ENCODE measurements at places on chromosomes 1 and 21. TPM values are rescaled to one million over a fixed set of nuclear protein-coding genes. Genes with fewer than 3 reads are reported as not detected.

GRCh38 chr1:17355898-17356297, 16.1 kb upstream of the PADI6 start:
- no peak overlapping the region for H3K27ac ChIP-seq
- DNase-seq, result no peak
- H3K4me1 ChIP-seq, result no peaks in the 10 kb centered on the region
- H3K27me3 ChIP-seq, result no peaks in the 10 kb centered on the region

DNA sequence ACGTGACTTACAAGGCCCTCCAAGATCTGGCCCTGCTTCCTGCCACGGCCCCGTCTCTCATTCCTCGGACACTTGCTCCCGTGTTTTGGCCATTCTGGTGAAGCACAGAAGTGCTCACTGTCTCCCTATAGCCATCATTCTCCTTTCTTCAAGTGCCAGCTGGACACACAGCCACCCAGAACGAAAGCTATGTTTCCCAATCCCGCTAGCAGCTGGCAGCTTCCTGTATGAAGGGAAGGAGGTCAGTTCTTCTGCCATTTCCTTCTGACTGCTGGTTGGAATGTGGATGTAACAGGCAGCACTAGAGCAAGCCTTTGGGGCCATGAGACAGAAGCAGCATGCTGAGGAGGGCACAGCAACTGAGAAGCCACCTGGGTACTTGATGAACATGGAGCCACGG, 82.8 kb downstream of the TGFBR3 start:
- H3K27ac ChIP-seq, result no peak overlapping the region
- H3K36me3 ChIP-seq, result no peaks in the 10 kb centered on the region
- no peak overlapping the region for H3K4me3 ChIP-seq
- peaks cover 19% of the 10 kb centered on the region for H3K4me1 ChIP-seq

Gene KCNA3
- polyA plus RNA-seq, result not detected

DNA sequence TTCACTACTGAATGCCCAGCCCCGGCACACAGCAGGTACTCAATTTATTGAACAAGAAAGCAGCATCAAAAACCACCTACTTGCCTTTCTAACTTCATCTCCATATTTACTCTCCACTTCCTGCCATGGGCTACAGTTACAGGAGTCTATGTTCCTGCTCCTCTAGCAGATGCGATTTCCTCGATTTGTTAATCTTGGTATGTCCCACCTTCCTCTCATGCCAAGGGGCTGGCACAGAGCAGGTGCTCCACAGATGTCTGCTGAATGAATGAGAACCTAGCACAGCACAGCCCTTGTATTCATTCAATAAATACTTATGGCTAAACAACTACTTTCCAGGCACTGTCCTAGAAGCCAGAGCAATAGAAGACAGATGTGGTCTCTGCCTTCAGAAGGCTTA, 12.2 kb downstream of the PAFAH2 start:
- no peaks in the 10 kb centered on the region for H3K36me3 ChIP-seq
- H3K27me3 ChIP-seq, result no peaks in the 10 kb centered on the region
- DNase-seq, result no peak
- H3K4me1 ChIP-seq, result no peaks in the 10 kb centered on the region
- H3K27ac ChIP-seq, result no peak overlapping the region

Gene SAMD11
- polyA plus RNA-seq, result 17.1 TPM

DNA sequence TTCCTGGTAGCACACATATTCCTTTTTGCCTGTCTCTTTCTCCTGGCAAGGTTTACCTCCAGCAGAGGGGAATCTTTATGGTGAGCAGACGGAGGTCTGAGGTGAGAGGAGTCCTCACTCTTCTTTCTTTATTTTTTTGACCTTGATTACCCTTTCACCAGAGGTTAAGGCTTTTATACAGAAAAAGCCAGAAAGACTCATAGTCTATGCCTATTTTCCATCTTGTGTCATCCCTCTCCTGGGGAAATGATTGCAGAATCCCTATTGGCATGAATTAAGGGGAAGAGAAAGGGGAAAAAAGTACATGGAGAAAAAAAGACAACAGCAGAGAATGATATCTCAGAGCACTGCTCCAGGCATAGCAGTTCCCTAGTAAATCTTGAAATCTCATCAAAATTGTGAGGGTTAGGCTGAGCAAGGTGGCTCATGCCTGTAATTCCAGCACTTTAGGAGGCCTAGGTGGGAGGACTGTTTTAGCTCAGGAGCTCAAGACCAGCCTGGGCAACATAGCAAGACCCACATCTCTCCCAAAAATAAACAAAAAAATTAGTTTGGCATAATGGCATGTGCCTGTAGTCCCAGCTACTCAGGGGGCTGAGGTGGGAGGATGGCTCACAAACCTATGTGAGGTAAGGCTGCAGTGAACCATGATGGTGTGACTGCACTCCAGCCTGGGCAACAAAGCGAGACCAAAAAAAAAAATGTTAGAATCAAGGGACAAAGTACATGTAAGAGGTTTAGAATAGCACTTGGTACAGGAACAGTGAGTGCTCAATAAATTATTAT, 1.2 kb upstream of the XPR1 start:
- no peaks in the 10 kb centered on the region for H3K27me3 ChIP-seq
- no peak for DNase-seq
- H3K27ac ChIP-seq, result no peak overlapping the region
- H3K36me3 ChIP-seq, result no peaks in the 10 kb centered on the region
- peaks cover 14% of the 10 kb centered on the region for H3K4me1 ChIP-seq
- no peak overlapping the region for H3K4me3 ChIP-seq

DNA sequence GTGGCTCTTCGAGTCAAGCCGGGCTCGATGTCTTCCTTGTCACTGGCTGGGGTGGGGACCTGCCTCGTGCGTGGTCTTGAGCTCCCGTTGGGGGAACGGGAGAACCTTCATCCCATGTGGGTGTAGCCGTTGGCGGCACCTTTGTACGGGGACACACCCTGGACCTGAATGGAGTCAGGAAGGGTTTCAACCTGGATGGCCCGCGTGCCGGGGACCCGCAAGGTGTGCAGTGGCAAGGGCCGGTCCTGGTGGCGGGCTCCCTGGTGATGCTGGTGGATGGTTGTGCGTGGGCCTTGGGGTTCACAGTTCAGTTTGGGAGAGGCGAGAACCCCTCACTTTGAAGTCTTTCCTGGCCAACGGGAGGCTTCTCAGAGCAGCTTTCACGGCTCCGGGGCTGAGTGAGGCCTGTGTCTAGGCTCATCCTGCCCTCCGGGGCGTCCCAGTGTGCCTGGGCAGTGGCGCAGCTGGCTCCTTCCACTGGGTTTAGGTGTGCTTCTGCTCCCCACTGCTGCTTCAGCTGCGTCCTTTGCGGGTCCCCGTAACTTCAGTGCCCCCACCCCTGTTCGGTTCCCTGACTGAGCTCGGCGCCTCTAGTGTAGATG, 11.4 kb downstream of the SKI start:
- no peaks in the 10 kb centered on the region for H3K27me3 ChIP-seq
- H3K4me3 ChIP-seq, result no peak overlapping the region
- peak; percentile 4 for DNase-seq
- peak overlapping the region; percentile 76 for H3K27ac ChIP-seq

Data from hepatocyte (in vitro differentiated cells).